ENCODE measurements at places on chromosomes 12 and 14.

DNA sequence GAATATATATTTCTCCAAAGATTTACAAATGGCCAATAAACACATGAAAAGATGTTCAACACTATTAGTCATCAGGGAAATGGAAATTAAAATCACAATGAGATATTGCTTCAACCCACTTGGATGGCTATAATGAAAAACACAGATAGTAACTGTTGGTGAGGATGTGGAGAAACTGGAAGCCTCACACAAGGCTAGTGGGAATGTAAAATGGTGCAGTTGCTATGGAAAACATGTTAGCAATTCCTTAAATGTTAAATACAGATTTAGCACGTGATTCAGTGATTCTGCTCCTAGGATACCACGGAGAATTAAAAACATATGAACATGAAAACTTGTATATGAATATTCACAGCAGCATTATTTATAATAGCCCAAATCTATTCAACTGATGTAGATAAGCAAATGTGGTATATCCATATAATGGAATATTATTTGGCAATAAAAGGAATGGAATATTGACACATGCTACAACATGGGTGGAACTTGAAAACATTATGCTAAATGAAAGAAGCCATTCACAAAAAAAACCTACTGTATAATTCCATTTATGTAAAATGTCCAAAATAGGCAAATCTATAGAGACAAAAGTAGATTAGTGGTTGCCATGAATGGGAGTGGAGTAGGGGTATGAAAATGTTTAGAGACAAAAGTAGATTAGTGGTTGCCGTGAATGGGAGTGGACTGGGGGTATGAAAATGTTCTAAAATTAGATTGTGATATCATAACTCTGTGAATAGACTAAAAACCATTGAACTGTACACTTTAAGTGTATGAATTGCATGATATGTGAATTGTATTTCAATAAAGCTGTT lies 227.1 kb upstream of the DDHD1 start:
- no peak for DNase-seq

GRCh38 chr14:75607842-75608640 lies 29.6 kb downstream of the FLVCR2 start:
- no peak for DNase-seq

- DNase-seq, result no peak
These were observed 8.4 kb upstream of the MYH7 start for GRCh38 chr14:23443881-23444280.

DNA sequence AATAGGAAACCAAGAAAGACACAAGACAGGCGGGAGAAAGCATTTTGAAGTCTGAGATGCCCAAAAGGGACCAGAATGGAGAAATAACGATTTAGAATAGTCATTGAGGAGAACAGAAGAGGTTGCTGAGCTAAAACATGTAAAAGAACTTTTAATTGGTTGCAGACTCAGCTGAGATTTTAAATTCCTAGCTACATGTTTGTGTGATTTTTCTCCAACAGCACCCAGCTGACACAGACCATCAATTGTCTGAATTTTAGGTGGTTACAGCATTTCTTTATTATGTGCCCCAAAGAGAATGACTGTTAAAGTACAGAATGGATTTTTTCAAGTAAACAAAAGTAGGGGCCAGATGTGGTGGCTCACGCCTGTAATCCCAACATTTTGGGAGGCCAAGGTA lies 50.3 kb downstream of the BAZ1A start:
- no peak for DNase-seq

DNA sequence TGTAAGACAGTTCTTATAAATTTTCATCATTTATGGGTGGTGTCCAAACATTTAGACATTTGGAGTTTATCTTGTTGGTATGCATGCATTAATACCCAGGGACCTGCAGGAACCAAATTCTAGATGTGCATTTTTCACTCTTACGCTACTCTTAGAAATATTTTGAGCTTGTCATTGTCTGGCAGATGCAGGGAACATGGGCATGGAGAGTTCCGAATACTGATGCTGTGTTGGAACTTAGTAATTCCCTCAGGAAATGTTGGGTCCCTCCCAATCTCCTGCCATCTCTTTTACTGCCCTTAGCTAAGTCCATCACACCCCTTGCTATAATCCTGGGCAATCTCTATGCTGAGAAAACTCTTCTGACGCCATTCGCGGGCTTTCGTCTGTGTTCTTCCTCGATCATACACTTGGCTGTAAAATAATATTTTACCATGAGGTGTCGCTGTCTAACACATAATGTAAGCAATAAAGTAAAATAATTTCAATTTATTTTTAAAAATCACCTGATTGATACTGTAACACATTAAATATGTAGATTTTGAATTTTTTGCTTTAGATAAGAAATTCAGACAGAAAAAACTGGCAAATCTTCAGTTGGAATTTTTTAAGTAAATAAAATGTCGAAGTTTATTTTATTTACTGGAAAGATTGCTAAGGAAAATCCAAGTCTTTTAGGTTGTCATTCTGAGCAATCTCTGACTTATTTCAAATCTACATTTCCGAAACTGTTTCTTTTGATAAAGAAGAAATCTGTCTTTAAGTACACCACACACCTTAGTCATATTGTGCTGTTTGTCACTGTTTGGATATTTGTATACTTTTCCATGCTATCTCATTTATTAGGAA lies 304.1 kb upstream of the SSTR1 start:
- DNase-seq, result no peak

- DNase-seq, result no peak
These were observed 18.9 kb upstream of the CMKLR1 start for GRCh38 chr12:108357834-108358579.

GRCh38 chr12:79567175-79567563 lies 123.6 kb downstream of the PAWR start:
- DNase-seq, result no peak

DNA sequence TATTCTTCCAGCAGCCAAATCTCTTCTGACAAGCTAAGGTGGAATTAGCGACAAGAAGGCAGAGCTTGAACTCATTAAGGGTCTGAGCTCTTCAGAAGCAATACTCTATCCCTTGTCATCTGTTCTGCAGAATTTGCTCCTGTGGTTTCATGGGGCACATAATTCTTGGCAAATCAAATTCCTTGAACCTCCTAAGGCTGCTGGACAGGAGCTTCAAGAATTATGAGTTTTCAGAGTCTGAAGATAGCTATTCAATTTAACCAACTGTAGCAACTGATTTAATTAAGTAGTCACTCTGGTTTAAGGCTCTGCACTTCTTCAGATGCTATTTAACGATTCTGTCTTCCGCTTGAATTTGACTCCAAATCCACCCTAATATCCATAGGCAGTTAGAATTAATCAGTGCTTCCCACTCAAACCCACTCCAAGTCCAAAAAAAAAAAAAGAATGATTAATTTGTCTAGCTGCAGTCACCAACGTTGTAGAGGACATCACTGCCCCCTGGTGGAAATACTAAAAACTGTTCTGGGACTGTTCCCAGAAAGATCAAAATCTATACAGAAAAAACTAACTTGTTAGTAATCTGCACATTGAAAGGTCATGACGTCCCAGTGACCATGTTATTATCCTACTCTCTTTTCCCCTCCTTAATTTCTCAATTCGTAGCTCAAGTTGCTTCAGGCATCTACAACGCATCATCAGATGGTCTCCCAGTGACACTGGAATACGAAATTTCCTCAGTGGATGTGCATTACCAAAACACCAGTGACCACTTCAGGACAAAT lies 169.9 kb downstream of the KIF21A start:
- DNase-seq, result no peak

DNA sequence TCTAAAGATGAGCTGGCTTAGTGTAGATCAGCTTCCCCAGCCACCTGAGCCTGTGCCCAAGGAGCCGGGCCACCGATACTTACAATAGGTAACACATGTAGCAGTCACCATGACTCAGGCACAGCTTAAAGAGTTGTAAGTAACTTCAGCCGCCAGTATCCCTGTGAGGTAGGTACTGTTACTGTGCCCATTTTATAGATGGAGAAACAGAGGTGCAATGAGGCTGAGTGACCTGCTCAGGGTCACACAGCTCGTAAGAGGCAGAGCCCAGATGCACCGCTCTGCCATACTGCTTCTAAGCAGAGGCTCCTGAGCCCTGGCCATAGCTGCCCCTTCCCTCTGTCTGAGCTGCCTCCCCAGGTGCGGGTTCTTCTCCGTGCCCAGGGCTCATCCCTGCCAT lies 58.5 kb downstream of the IQSEC3 start:
- DNase-seq, result no peak

GRCh38 chr12:104549815-104550480 lies 93.2 kb downstream of the CHST11 start:
- no peak for DNase-seq

DNA sequence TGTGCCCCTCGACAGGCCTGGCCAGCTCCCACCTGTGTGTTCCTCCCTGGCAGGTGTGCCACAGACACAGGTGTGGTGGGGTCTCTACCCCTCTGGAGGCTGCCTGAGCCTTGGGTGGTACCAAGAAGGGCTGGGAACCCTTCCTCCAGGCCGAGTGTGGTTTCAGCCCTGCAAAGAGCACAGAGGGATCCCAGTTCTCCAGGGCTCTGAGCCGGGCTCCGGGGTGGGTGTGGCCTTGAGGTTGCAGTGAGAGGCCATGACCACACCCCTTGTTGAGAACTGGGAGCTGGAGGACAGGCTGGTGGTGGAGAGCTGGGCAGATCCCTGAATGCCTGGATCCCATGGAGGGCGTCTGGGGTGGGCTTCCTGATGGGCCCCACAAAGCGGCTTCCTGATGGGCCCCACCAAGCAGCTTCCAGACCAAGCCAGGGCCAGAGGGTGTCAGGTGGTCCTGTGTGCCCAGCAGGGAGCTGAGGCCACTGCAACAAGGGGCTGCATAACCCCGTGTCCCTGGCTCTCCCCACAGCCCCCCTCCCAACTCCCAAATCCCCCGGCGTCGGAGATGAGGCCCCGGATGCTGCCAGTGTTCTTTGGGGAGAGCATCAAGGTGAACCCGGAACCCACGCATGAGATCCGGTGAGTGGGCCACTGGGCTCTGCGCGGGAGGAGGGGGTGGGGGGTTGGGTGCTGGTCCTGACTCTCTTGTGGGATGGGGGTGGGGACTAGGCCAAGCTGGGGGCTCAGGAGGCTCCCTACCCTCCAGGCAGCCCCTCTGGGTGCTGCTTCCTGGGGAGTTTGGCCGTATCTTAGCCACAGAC lies 16.6 kb downstream of the RFLNA start:
- DNase-seq, result no peak

- no peak for DNase-seq
These were observed 55.1 kb upstream of the ARID2 start for GRCh38 chr12:45674181-45674977.

DNA sequence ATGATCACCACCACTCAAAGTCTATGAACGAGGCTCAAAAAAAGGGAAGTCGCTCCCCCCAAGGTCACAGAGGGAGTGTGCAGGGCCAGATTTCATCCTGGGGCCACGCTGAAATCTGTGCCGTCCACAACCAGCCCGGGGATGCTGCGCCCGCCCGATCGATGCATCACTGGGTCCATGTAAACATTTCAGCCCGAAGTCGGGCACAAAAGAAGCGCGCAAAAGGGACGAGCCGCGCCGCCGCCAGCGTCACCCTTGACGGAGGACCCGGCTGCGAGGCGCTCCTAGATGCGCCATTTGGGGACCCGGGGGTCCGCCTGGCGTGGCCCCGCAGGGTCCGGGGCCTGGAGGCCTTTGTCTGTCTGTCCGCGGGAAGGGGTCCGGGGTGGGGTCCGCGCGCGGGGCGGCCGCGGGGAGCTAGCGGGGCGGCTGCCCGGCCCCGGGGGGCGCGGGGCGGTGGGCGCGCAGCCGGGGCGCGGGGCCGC lies 503 bp downstream of the FBXO21 start:
- DNase-seq, result no peak

- no peak for DNase-seq
These were observed 59.4 kb downstream of the TTC7B start for GRCh38 chr14:90756755-90757345.

DNA sequence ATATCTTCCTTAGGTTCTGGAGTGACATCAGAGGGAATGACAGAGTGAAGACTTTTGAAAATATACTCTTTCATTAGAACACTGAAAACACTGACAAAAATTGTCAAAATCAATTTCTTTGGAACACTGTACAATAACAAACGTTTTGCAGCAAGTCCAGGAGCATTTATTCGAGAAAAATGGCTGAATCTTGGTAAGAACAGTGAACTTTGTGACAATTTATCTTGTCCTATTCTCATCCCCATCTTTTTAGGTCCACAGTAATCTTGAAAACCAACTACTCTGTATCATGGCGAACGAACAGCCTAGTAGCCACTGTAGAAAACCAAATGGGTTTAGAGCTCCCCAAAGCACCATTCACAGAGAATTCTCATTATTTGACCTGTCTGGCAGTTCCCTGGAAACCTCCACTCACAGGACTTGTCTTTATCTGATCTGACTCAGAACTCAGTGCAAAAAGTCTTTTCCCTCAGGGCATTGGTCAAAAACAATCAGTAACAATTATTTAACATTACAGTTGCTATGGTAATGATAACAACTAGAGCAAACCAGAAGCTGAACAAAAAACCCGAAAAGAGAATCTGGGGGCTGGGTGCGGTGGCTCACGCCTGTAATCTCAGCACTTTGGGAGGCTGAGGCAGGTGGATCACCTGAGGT lies 20.3 kb upstream of the PPP2R5E start:
- no peak for DNase-seq

- DNase-seq, result no peak
These were observed 41.9 kb downstream of the DIP2B start for GRCh38 chr12:50546441-50547318.

- no peak for DNase-seq
These were observed 99.1 kb downstream of the CAPZA3 start for GRCh38 chr12:18837025-18837424.

GRCh38 chr14:94532447-94532846 lies 23.2 kb upstream of the SERPINA12 start:
- DNase-seq, result no peak

GRCh38 chr12:113659015-113659414 lies 187.3 kb upstream of the LHX5 start:
- DNase-seq, result no peak

DNA sequence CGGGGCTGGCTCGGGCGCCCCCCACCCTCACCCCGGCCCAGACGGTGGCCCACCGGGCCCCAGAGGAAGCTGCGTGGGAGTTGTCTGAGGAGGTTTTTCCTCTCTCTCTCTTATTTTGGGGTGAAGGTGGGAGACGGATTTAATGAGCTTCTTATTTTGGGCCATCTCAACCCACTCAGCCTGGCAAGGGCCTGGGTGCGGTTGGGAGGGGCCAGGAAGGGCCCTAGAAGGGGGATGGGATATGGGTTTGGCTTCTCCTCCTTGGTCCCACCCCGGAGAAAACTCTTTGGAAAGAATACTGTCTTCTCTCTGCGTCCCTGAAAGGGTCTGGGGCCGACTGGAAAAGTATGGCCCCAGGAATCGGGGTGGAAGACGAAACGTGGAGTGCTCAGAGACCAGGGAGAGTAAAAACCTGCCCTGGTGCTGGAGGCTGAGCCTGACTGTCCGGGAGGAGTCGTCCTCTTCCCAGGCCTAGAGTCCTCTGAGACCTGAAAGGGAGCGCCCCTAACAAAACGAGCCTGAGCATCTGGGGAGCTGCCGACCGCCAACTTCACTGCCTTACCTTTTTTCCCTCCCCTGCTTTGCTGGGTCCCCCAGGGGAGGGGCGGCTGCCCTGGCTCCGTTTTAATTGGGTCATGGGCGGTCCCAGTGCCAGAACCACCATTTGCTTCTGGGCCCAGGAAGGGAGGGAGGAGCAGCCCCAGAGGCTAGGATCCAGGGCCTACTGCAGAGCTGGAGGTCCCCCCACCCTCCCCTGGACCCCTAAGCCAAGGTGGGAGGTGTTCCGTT lies 1.6 kb downstream of the MMP14 start:
- DNase-seq, result peak; percentile 22
